ENCODE measurements at places on chromosomes 11 and 22. TPM values are rescaled to one million over a fixed set of nuclear protein-coding genes. Genes with fewer than 3 reads are reported as not detected.

- peak; percentile 84 for DNase-seq
These were observed 1.3 kb downstream of the SELENOM start for GRCh38 chr22:31106001-31106571.

- DNase-seq = no peak
These were observed 19.1 kb upstream of the PARVG start for GRCh38 chr22:44161673-44162072.

Gene PHOX2A
- total RNA-seq = not detected

DNA sequence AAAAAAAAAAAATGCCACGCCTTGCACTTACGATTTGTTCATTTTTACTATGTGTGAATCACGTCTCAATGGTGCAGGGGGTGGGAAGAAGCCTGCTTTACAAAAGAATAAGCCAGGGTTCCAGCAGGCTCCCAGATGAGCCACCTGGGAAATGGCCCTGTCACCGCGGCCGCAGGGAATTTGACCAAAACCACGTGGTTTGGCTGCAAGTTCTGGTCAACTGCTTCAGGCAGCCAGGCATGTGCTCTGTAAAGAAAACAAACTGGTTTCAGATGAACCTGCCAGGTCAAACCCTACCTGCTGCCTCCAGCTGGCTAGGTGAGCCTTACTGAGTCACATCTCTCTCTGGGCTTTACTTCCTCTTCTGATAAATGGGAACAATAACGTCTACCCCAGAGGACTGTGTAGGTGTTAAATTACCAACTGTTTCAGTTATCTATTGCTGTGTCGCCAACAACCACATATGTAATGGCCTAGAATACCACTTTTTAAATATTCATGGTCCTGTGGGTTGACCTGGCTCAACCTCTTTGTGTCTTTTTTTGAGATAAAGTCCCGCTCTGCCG is 30.5 kb upstream of the GCAT start:
- DNase-seq = peak; percentile 83

- no peak for DNase-seq
These were observed 35.4 kb upstream of the CD44 start for GRCh38 chr11:35103366-35104208.

DNA sequence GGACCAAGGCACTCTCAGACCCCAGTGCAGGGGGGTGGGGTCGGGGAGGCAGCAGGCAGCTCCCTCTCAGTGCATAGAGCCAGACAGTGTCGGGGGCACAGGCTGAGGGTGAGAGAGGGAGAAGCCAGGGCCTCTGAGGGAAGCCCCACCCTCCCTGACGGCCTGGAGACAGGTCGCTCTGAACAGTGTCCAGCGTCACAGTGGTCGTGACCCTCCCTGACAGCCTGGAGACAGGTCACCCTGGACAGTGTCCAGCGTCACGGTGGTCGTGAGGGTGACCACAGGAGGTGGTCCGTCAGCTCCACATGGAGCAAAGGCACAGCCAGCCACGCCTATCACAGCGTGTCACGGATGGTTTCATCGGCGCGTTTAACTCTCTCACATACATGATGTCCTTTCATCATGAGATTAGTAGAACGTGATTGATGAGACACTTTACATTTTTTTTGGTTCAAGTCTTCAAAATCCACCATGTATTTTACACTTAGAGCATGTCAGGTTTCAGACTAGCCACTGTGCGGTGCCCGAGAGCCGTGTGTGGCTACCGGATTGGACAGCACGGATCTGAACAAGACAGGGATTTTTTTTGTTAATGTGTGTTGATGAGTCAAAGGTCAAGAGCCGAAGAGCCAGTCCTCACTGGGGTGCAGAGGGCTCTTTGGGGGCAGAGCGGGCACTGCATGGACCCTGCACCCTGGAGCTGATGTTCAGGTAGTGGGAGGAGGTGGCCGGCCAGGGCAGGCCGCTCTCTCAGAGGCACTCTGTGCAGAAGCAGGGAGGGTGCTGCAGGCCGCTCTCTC is 23.9 kb upstream of the PANX2 start:
- peak; percentile 81 for DNase-seq

DNA sequence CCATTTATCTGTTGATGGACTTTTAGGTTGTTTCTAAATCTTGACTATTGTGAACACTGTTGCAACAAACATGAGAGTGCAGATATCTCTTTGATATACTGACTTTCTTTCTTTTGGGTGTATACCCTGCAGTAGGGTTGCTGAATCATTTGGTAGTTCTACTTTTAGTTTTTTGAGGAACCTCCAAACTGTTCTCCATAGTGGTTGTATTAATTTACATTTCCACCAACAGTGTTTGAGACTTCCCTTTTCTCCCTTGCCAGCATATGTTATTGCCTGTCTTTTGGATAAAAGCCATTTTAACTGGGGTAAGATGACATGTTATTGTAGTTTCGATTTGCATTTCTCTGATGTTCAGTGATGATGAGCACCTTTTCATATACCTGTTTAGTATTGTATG is 330.0 kb downstream of the DDX10 start:
- no peak for DNase-seq

GRCh38 chr11:123203934-123204333 is 8.9 kb upstream of the CLMP start:
- DNase-seq = no peak

GRCh38 chr11:2951231-2952110 is 22.3 kb upstream of the PHLDA2 start:
- no peak for DNase-seq

DNA sequence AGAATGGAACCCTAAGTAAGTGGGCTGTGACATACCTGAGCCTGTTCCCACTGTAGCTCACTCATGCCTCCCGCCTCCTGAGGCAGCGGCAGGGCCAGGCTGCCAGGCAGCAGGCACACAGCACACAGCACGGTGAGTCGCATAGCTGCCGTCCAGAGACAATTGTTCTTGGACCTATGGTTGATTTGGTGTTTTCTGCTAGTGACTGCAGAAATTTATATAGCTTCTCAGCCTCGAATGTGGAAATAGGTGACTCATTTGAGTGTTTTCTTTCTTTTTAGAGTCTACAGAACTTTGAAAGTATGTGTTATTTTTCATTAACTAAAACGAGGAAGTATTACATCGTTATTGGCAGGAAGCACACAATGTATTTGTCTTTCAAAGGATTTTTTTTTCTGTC is at the start of gene MMP7:
TSS of gene MMP7 (minus strand) at position 190 of the 400 bp plus-strand sequence. CDS start at position 143, 47 bp downstream.
- no peak for DNase-seq

DNA sequence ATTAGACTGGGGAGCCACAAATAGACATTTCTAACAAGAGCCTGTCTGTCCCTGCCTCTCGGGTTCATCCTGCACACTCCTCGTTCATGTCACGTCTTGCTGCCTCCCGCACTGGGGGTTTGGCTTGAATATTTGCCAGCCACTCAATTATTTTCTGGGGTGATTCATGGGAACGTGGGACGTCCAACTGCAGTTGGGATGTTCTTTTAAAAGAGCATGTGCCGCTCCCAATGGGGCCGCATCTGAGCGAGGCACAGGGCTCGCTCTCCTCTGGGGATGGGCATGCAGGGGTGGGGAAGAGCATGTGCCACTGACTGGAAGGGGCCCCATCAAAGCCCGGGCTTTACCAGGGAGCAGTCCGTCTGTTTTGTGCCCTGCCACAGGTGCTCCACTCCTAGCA is 43.4 kb downstream of the PARVG start:
- peak; percentile 39 for DNase-seq

Gene ZNF70
- total RNA-seq = 2.6 TPM

Gene ZNF280A
- not detected for total RNA-seq

GRCh38 chr11:45150301-45150700 is 3.9 kb downstream of the PRDM11 start:
- DNase-seq = no peak

GRCh38 chr11:129375751-129376657 is at the start of gene BARX2:
BARX2 (plus strand) TSS chr11:129375848; CDS start chr11:129376036, 188 bp downstream.
- DNase-seq = no peak

DNA sequence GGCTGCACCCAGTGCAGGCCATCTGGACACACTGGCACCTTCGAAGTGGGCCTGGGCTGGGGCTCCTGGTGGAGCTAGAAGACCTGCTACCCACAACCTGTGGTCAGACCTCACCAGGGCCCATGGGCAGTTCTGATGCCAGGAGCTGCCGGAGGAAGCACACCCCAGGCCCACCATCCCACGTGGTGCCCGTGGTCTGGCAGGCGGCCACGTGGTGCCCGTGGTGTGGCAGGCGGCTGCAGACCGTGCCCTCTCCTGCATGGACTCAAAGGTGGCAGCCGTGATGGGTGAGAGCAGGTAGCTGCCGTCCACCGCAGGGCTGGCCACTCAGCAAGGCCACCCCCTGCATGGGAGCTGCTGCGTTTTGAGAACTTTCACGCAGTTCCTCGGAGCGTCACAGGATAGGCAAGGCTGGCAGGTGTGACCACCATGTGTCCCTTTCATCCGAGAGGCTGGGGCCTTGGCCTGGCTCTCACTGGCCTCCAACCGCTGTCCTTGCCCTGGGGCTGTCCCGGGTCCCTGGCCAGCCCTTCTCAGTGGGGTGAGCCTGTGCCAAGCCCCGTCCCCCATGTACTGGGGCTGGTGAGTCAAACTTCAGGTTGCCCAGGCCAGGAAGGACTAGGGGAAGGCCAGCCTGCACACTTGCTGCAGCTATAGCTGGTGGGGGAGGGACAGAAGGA is 3.9 kb upstream of the IL17REL start:
- DNase-seq = peak; percentile 39

Gene RBMXL2
- not detected for total RNA-seq

Gene NELL1
- 1.1 TPM for total RNA-seq

DNA sequence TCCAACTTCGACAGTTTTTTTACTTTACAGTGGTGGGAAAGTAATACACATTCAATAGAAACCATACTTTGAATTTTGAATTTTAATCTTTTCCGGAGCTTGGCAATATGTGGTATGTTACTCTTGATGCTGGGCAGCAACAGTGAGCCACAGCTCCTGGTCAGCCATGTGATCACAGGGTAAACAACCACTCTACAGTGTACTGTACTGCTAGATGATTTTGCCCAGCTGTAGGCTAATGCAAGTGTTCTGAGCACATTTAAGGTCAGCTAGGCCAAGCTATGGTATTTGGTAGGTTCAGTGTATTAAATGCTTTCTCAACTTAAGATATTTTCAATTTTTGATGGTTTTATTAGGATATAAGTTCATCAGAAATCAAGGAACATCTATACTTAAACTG is 48.7 kb upstream of the GRIK4 start:
- no peak for DNase-seq

Gene CD6
- not detected for total RNA-seq

GRCh38 chr11:34427186-34427805 is 11.4 kb upstream of the CAT start:
- DNase-seq = no peak

DNA sequence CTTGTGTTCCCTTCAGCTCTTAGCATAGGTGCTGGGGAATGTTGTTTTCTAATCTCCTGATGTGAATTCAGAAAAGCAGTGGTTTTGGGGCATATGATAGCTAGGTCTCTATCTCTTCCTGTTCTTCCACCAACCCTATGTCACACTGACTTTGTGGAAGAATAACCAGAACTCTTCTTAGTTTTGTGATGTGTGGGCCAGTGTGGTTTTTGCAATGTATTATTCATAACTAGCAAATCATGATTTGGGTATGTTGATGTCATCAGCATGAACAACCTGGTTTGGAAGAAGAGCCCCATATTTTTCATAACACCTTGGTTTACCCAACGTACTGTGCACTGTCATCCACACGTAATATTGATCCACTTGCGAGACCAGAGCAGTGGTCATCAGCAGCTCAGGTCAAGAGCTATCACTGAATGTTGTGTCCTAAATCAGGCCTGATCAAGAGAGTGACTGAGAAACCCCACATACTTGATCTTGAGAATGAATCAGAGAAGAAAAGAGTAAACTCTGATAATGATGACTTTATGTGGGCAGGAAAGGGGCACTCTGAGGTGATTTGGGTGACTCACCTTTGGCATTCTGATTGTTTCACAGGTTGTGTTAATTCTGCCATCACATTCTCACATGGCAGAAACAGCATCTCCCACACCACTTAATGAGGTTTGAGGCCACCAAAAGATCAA is 19.4 kb upstream of the MS4A6E start:
- no peak for DNase-seq

Gene SYCE3
- not detected for total RNA-seq

- no peak for DNase-seq
These were observed 390.0 kb upstream of the CCDC90B start for GRCh38 chr11:83676056-83676601.

- DNase-seq = no peak
These were observed 49.9 kb downstream of the TSPAN18 start for GRCh38 chr11:44776551-44777208.

DNA sequence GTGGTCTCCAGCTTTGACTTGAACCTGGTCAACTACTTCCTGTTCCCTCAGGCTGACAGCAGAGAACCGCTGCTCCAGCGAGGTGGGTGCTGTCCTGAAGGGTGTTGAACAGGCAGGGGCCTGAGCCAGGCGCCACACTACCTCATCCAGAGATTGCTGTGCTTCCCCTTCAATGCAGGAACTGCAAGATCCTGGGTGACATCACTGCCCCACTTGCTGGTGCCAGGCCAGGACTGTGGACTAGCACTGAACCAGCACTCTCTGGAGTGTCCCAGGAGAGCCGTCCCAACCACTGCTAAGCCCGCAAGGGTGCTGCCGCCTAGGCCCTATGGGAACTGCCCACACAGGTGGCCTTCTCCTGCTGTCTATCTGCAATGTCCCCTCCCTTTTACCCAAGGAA is 51.7 kb downstream of the GAB4 start:
- no peak for DNase-seq

Gene FXYD2
- total RNA-seq = 4.1 TPM

GRCh38 chr22:19559324-19559811 is 35.2 kb upstream of the CLDN5 start:
- DNase-seq = peak; percentile 26

Gene TRIM51
- not detected for total RNA-seq

Gene DBX1
- not detected for total RNA-seq

Gene STK33
- total RNA-seq = 18.5 TPM

GRCh38 chr22:39960791-39961746 is 872 bp downstream of the TMA7B start:
- no peak for DNase-seq

Gene C11orf42
- total RNA-seq = not detected

GRCh38 chr22:46575911-46576555 is 38.6 kb upstream of the CELSR1 start:
- peak; percentile 60 for DNase-seq

DNA sequence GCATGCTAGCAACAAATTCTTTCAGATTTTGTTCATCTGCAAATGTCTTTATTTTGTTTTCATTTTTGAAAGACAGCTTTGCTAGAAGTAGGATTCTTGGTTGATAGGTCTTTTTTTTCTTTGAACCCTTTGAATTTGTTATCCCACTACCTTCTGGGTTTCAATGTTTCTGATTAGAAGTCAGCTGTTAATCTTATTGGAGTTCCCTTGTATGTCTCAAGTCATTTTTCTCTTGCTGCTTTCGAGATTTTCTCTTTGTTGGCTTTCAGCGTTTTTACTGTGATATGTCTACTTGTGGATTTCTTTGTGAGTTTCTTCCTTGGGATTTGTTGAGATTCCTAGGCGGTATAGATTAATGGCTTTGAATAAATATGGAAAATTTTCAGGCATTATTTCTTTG is 27.2 kb upstream of the MS4A8 start:
- no peak for DNase-seq

- DNase-seq = no peak
These were observed 47.3 kb downstream of the RAB30 start for GRCh38 chr11:83024270-83024854.

Gene OR52B2
- not detected for total RNA-seq

Data from sigmoid colon (tissue), 7 donors.